ENCODE measurements at places on chromosomes 2 and 18.

- no peaks in the 10 kb centered on the region for H3K4me1 ChIP-seq
- no peaks in the 10 kb centered on the region for H3K36me3 ChIP-seq
- no peak overlapping the region for H3K27ac ChIP-seq
- no peak overlapping the region for H3K4me3 ChIP-seq
- H3K27me3 ChIP-seq, result no peaks in the 10 kb centered on the region
- no peak for DNase-seq
Observed at GRCh38 chr18:50099725-50100407, 95.1 kb downstream of the MYO5B start.

DNA sequence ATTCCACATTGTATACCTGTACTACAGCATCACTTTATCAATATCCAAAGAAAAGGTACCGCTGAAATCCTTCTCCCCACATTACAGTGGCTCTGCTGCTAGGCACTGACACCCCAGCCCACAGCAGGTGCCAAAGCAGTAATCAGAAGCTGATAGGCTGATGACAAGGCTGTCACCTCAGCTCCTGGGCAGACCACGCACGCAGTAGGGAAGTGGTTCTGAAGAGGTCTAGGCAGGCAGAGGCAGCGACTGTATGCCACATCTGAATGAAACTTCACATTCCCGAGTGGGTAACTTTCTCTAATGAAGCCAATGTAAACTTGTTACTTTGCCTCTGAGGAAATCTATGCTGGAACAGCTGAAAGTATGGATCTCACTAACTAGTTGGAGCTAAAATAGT lies 113.0 kb downstream of the MEP1B start:
- H3K27me3 ChIP-seq, result no peaks in the 10 kb centered on the region
- H3K4me3 ChIP-seq, result no peak overlapping the region

DNA sequence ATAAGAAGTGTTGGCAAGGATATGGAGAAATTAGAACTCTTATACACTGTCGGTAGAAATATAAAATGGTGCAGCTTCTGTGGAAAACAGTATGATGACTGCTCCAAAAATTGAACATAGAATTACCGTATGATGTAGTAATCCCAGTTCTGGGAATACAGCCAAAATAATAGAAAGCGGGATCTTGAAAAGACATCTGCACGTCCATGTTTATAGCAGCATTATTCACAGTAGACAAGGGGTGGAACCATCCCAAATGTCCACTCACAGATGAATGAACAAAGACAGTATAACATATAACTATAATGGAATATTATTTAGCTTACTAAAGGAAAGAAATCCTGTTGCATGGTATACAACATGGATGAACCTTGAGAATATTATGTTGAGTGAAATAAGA lies 257.7 kb downstream of the TDRD15 start:
- no peaks in the 10 kb centered on the region for H3K36me3 ChIP-seq
- H3K27ac ChIP-seq, result no peak overlapping the region
- H3K4me1 ChIP-seq, result no peaks in the 10 kb centered on the region
- no peaks in the 10 kb centered on the region for H3K27me3 ChIP-seq
- H3K4me3 ChIP-seq, result no peak overlapping the region

- peaks cover 2% of the 10 kb centered on the region for H3K4me1 ChIP-seq
- DNase-seq, result no peak
- no peak overlapping the region for H3K4me3 ChIP-seq
- H3K27me3 ChIP-seq, result no peaks in the 10 kb centered on the region
Observed at GRCh38 chr18:45666520-45666919, 51.2 kb downstream of the SLC14A2 start.

DNA sequence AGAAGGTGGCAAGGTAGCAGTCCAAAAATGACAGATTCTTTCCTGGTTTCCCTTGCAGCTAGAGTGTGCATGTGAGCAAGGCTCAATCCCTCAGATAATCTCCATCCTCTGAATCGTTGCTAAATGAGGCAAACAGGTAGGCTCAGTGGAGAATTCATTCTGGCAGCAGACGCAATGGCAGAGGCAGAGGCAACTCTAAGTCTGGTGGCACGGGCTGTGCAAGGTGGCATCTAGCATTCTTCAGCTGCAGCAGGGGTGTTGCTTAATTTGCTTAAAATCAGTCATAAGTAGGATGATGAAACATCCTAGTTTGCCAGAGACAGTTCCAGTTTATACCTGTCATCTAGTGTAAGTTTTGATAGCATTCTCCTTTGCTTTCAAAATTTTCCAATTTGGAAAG lies 391.1 kb upstream of the MEX3C start:
- H3K36me3 ChIP-seq, result no peaks in the 10 kb centered on the region
- no peak for DNase-seq
- no peaks in the 10 kb centered on the region for H3K4me1 ChIP-seq
- H3K27me3 ChIP-seq, result no peaks in the 10 kb centered on the region
- no peak overlapping the region for H3K4me3 ChIP-seq

GRCh38 chr2:159902722-159903121 lies 104.7 kb upstream of the CD302 start:
- no peaks in the 10 kb centered on the region for H3K36me3 ChIP-seq
- DNase-seq, result no peak
- no peaks in the 10 kb centered on the region for H3K4me1 ChIP-seq
- H3K27me3 ChIP-seq, result no peaks in the 10 kb centered on the region

DNA sequence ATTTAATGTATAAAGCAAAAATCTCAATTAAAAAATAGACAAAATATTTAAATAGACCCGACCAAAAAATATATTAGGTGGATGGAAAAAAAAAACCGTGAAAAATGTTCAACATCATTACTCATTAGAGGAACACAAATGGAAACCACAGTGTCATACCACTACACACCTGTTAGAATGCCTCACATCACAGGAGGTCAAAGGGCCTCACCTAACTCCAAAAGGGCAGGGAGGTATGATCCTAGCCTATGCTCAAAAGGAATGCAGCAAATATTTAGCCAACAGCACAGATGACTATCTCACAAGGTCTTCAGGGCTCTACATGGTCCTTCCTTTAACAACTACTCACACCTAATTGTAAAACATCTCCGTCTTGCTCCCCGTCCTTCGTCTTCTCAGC lies 185.5 kb upstream of the SETBP1 start:
- no peak overlapping the region for H3K4me3 ChIP-seq
- no peaks in the 10 kb centered on the region for H3K4me1 ChIP-seq
- no peak overlapping the region for H3K27ac ChIP-seq
- no peaks in the 10 kb centered on the region for H3K27me3 ChIP-seq

DNA sequence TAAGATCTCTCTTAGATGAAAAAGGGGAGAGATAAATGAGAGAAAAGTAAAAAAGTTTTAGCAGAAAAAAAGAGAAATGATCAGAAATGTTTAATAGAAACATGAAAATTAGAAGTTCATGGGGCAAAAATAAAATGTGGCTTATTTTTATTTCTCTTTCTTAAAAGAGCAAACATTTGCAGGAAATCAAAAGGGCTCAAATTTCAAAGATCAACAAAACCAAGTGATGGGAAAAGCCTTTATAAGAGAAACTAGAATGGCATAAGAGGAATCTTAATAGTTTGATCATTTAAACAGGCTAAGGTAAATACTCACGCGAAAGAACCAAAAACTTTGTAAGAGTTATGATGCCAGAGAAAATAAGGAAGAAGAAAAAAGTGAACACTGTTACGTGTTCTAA lies 23.3 kb upstream of the DAW1 start:
- no peak overlapping the region for H3K4me3 ChIP-seq
- no peak for DNase-seq
- H3K27ac ChIP-seq, result no peak overlapping the region

GRCh38 chr18:52766002-52766545 lies 426.1 kb downstream of the DCC start:
- H3K27me3 ChIP-seq, result no peaks in the 10 kb centered on the region
- H3K27ac ChIP-seq, result no peak overlapping the region

- no peaks in the 10 kb centered on the region for H3K27me3 ChIP-seq
- DNase-seq, result no peak
- peaks cover 2% of the 10 kb centered on the region for H3K4me1 ChIP-seq
Observed at GRCh38 chr18:32544088-32544487, 73.4 kb upstream of the GAREM1 start.

- no peak overlapping the region for H3K4me3 ChIP-seq
- no peaks in the 10 kb centered on the region for H3K4me1 ChIP-seq
- no peak overlapping the region for H3K27ac ChIP-seq
- H3K27me3 ChIP-seq, result no peaks in the 10 kb centered on the region
- DNase-seq, result no peak
Observed at GRCh38 chr18:77039196-77040130, 93.1 kb downstream of the MBP start.

GRCh38 chr2:67416136-67416535 lies 19.0 kb downstream of the ETAA1 start:
- H3K27me3 ChIP-seq, result no peaks in the 10 kb centered on the region
- H3K4me3 ChIP-seq, result no peak overlapping the region
- H3K36me3 ChIP-seq, result no peaks in the 10 kb centered on the region
- DNase-seq, result no peak
- H3K27ac ChIP-seq, result no peak overlapping the region
